Endodermal cell (in vitro differentiated cells): ENCODE measurements at places on chromosomes 1 and 21. TPM values are rescaled to one million over a fixed set of nuclear protein-coding genes. Genes with fewer than 3 reads are reported as not detected.

Gene CA6
- total RNA-seq, result not detected in 2 replicates

Gene FNDC5
- 6.4 to 8.8 TPM (median 7.2 TPM) in 3 replicates for total RNA-seq

Gene TBX19
- total RNA-seq, result 2.5 to 4.3 TPM (median 2.6 TPM) in 3 replicates

Gene FAM131C
- total RNA-seq, result 1.9 to 4.9 TPM (median 2.5 TPM) in 3 replicates

Gene TRIM62
- total RNA-seq, result 3.6 to 5.2 TPM (median 5.1 TPM) in 3 replicates

Gene REG4
- total RNA-seq, result not detected in 2 replicates

Gene SH2D1B
- total RNA-seq, result 0.16 TPM in 1 of 2 replicates, not detected in the other

Gene ETV3
- 38.3 and 40.6 TPM in 2 replicates for total RNA-seq

Gene TSPEAR
- 1.1 and 1.5 TPM in 2 replicates for total RNA-seq

Gene CFAP74
- total RNA-seq, result 0.57 to 0.59 TPM (median 0.58 TPM) in 3 replicates

Gene ROR1
- total RNA-seq, result 71.7 and 77.9 TPM in 2 replicates

Gene CAMK1G
- 0.50 and 0.55 TPM in 2 replicates for total RNA-seq

Gene TMEM81
- total RNA-seq, result 3.0 and 4.9 TPM in 2 replicates

Gene TFF3
- total RNA-seq, result not detected in 3 replicates

Gene PDZK1
- total RNA-seq, result 47.6 to 51.8 TPM (median 49.7 TPM) in 3 replicates
